GM12892 (cell line): ENCODE measurements at places on chromosomes 2 and 18.

GRCh38 chr2:5121642-5122041 lies 570.5 kb upstream of the SOX11 start:
- no peak for DNase-seq

- DNase-seq: no peak
Observed at GRCh38 chr2:12507295-12507694, 209.4 kb upstream of the TRIB2 start.

GRCh38 chr2:137185378-137186078 lies 420.2 kb downstream of the THSD7B start:
- DNase-seq: no peak

- no peak for DNase-seq
Observed at GRCh38 chr18:58113337-58113736, 69.3 kb downstream of the NEDD4L start.

GRCh38 chr2:36696533-36696932 lies at the start of gene VIT:
TSS of gene VIT (plus strand) at chr2:36696707. CDS start at chr2:36716371, 19,664 bp downstream.
- no peak for DNase-seq

- DNase-seq: no peak
Observed at GRCh38 chr18:47260120-47260923, 8.9 kb upstream of the SKOR2 start.

DNA sequence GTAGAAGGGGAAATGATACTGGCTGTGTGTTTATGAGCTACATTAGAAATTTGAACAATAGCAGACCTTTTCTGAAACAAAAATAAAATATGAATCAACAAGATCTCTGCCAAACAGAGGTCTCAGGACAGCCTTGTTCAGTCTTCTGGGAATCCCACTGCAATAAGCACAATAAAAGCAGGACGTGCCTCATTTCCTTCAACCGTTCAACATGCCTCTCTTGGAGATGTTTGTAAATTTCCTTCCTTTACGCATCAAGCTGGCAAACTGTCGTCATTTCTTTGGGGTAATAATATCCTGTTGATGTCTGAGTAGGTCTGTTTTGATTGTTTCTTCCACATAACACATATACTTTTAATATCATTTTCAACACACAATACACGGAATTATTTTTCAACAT lies 77.2 kb downstream of the TCF4 start:
- no peak for DNase-seq

- DNase-seq: no peak
Observed at GRCh38 chr2:216694082-216694825, 1.1 kb downstream of the IGFBP5 start.

- no peak for DNase-seq
Observed at GRCh38 chr2:171095014-171095582, 65.6 kb downstream of the TLK1 start.

DNA sequence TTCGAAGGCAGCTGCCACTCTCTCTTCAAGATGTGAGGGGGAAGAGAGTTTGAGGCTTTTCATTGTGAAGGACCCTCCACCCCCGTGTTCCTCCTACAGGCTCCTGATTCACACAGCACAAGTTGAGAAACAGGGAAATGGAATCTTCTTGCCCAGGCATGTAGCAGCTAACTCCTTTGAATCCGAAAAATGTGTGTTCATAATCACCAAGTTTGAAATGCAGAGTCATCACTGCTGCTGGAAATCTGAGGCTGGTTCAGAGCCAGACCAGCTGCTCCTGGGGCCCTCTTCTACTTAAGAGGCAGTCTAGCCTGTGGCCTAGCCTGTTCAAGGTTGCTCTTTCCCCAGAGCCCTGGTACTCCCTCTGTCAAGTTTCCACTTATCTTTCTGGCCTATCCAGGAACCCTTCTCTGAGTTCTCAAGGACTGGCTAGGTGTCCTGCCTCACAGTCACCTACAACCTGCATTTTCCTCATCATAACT lies 166.4 kb downstream of the TMEM247 start:
- no peak for DNase-seq
